CD8-positive, alpha-beta T cell (primary cell): ENCODE measurements at places on chromosomes 2 and 18.

DNA sequence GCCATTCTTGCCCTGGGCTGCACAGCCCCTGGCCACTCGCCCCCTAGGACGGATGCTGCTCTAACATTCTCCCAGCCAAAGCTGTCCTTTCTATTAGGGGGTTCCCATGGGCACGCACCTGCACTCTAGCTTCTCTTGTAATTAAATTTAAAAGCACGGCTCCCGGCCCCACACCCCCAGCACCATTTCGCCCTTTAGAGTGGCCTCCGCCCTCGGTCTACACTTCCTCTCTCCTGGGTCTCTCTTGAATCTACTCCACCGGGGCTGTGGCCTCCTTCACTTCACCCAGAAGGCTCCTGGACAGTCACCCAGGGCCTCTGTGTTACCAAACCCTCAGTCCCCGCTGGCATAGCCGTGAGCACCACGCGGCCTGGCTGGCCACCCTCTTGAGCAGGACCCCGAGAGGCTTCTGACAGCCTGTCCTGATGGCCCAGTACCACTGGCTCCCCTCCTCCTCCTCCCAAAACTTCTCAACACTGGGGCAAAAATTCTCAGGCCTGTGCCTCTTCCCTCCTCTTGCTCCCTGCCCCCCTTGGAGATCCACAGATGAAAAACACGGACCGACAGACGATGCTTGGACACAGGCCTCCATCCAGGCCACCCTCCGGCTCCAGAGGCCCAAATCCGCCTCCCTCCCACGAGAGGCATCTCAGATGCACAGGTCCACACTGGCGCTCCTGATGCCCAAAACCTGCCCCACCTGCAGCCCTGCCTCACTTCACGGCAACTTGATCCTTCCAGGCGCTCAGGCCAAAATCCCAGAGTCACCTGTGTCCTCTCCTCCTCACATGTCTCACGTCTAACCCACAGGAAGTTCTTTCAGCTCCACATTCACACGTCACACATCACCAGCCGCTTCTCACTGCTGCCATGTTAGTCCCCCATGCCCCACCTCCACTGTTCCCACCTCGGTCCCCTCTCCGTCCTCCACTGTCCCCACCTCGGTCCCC is 6.9 kb upstream of the RAB17 start:
- no peak for DNase-seq

DNA sequence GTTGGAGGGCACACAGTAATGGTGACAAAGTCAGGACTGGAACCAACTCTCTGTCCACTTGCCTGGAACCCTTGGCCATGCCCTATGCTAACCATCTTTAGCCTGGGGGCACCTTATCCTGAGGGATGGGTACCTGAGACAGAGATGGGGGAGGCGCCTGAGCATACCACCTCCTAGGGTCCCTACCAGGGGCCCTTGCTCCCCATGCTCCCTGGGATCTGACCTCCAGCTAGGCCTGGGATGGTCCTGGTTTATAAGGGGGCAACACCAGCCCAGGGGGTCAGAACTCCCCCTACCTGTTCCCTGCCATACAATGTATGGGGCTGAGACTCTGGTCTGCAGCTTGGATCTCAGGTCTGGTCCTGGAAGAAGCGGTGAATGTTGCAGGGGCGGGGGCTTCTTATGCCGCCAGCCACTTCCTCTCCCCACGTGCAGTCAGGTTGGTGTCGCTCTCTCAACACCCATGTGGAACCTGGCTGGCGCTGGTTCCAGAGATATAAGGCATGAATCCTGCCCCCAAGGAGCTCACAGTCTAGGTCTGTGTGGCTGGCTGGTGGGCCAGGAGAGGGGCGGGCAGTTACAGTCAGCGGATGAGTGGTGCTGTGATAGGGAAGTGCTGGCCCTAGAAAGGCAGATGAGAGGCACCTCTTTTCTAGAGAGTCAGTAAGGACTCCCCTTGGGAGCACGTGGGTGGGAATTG is 3.8 kb upstream of the TOGARAM2 start:
- DNase-seq = no peak

- no peak for DNase-seq
Observed at GRCh38 chr2:70431716-70432347, 121.8 kb downstream of the TGFA start.

DNA sequence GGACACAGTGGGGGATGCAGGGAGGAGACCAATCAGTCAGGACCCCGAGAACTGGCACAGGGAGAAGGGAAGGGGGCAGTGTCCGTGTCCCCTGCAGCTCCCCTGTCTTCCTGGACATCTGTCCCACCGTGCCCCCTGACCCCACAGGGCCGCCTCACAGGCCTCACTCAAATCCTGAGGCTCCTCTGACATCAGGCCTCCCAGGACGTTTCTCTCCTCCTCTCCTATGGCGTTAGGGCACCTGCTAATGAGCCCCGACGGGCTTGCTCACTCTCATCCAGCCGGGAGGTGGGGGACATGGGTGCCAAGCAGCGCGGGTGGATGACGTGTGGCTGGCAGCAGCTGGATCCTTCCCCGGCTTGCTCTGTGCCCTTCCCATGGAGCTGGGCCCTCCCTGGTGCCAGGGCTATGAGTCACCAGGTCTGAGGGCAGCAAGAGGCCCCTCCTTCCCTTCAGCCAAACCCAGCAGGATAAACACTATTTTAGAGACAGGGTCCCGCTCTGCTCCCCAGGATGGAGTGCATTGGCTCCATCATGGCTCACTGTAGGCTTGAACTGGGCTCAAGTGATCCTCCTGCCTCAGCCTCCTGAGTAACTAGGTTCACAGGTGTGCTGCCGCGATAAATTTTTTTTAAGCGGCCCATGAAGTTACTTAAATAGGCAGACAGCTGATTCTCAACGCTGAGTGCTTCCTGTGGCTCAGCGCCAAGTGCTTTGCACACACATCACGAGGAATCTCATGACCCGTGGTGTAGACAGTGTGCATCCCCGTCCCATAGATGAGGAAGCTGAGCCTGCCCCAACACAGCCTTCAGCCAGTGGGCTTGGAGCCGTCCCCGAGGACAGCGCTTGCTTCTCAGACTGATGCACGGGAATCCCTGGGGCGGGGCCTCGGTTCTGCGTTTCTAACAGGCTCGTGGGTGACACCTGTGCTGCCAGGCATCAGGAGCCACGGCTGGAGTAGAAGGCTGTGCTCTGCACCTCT is 64.5 kb upstream of the HDAC4 start:
- no peak for DNase-seq

DNA sequence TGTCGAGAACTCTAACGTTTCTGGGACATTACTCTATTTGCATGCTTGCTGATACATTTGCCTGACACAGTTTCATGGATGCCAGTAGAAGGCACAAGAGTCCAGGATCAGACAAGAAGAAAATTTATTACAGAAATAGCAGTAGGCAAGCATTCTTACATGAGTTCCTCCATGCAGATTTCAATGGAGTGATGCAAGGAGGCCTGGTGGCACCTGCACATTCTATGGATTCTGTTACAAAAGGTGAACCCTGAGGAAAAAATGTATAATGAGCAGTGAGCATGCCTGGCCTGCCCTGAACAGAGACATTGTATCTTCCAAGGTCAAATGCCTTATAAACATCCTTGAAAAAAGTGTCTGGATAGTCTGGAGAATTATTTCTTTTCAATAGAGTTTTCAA is 142.9 kb downstream of the DSEL start:
- no peak for DNase-seq

- DNase-seq = no peak
Observed at GRCh38 chr18:32177530-32177929, 12.3 kb upstream of the MEP1B start.

DNA sequence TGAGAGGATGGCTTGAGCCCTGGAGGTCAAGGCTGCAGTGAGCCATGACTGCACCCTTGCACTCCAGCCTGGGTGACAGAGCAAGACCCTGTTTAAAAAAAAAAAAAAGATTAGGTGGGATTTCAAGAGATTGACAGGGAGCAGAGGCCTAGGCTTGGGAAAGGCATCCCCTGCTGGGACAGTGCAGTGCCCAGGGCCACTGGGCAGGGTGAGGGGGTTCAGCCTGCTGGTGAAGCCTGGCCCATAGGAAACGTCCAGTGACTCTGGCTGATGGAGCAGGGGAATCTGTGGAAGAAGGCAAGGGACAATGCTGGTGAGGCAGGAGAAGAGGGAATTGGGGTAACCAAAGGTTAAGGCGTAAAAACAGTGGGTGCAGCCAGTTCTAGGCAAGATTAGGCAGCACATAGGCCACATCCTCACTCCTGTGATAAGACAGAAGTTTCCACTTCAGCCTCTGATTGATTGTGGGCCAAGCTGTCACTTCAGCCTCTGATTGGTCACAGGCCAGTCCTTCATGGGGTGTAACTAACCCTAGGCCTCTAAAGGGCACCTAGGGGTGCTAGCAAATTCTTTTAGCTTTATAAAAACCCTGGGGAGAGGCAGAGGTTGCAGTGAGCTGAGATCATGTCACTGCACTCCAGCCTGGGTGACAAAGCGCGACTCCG is 128.6 kb downstream of the MSH2 start:
- no peak for DNase-seq

DNA sequence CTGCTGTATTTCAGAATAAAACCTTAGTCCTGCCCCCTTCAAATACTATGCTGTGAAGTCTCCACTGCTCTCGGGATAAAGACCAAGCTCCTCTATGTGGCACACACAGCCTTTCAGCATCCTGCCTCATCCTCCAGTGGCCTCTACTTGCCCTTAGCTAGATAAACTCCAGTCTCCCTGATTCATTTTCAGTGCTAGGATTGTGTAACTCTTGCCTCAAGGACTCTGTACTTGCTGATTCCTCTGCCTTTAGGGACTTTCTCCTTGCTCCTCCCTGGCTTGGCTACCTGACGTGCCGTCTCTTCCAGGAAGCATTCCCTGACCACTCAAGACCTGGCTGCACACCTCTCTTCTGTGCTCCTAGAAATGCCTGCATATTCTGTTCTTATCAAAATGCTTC is 416.7 kb downstream of the MTX2 start:
- no peak for DNase-seq

DNA sequence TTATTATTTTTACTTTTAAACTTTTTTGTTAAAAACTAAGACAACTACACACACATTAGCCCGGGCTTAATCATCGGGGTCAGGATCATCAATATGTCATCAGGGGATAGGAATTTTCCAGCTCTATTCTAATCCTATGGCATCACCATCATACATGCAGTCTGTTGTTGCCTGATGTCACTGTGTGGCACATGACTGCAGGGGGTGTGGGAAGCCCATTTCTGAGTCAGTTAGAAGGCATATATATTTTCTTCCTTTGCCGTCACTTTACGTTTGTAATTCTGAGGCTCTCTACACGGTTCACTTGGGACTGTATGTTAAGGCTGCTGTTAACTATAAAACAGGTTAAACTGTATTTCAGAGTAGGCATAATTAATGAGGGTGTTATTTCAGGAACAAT is 144.4 kb upstream of the ITGA6 start:
- DNase-seq = no peak

GRCh38 chr18:3451989-3452749 is 2.2 kb downstream of the TGIF1 start:
- peak; percentile 56 for DNase-seq

DNA sequence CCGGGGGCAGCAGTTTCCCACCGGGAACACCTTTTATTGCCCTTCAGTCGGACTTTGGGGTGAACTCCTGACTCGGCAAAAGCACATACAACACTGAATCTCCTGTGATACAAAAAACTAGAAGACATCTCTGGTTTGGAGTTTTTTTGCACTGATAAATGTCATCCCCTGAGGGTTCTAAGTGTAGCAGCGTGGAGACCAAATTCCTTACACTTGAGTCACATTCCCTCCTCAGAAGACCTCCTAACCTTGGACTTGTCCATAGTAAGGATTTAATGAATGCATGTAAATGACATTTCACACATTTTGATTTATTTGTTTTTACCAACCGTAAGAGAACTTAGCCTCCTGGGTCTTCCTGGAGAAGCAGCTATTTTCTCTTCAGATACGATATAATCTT is 54.0 kb upstream of the GPR45 start:
- DNase-seq = no peak

- DNase-seq = no peak
Observed at GRCh38 chr18:46915800-46916550, 1.3 kb downstream of the PIAS2 start.

DNA sequence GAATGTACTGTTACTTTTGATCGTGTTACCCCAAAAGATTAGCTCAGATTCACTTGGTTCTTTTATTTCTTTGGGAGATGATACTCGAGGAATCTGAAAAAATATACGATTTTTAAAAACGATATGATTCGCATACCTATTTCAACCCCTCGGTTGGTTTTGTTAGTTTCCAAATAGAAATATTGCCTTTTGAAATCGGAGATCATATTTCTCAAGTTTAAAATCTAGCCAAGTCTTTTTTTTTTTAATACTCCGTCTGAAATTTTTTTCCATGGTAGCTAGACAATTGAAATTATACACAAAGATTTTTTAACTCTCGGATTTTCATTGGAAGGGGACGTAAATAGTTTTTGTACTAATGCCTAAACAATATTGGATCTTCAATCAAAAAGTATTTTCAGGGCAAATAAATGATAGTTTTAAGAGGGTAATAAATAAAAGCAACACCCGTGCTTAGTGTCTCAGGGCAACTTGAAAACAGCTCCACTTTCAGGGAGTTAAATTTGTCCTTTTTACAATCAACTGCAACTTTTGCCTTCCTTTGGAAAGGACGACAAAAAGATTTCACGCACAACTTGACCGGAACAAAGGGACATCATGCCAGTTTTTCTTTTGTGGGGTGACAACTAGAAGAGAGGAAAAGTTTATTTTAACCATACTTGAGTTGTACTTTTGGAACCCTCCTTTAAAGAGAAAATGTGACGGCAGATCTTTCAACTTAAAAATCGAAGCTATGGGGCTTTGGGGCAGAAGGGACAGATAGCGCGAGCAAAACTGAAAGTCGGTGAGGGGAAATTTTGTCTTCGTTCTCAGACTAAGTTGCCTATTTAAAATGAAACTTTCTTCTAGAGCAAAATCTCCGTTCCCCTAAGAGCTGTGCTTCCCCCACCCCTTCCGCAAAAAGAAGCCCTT is 5.8 kb upstream of the ONECUT2 start:
- no peak for DNase-seq

DNA sequence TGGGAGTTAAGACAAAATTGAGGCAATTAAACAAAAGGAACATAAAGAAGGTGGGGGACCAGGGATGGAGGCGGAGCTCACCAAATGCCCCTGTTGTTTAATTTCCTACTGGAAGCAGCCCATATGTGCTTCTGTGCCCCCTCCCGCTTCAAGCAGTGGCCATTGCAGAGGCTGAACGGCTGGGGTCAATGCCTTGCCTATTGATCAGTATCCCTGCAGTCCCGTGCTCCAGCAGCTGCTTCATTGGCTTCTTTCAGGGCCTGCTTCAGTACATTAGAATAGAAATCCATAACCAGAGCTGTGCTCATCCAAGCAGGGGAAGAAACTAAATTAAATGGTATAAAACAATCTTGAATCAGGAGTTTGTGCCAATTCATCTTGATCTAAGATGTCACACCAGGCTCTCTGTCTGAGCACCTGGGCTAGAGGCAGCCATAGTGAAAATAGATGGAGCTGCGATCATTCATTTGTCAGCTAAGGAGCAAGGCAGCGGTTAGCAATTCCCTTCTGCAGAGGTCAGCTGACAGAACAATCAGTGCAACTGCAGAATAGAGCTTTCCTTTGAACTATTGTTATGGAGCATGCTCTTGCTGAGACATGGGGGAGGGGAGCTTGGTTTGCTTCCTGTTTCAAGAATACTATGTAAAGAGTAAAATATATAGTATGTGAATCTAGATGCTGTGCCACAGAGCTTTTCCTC is 222.4 kb downstream of the WDR7 start:
- DNase-seq = peak; percentile 28

GRCh38 chr2:230018153-230018552 is 50.6 kb downstream of the SLC16A14 start:
- DNase-seq = no peak
